ENCODE measurements at places on chromosomes 6 and 20.
A peak's percentile ranks its signal among the peaks of the same experiment; 100 is the strongest.

DNA sequence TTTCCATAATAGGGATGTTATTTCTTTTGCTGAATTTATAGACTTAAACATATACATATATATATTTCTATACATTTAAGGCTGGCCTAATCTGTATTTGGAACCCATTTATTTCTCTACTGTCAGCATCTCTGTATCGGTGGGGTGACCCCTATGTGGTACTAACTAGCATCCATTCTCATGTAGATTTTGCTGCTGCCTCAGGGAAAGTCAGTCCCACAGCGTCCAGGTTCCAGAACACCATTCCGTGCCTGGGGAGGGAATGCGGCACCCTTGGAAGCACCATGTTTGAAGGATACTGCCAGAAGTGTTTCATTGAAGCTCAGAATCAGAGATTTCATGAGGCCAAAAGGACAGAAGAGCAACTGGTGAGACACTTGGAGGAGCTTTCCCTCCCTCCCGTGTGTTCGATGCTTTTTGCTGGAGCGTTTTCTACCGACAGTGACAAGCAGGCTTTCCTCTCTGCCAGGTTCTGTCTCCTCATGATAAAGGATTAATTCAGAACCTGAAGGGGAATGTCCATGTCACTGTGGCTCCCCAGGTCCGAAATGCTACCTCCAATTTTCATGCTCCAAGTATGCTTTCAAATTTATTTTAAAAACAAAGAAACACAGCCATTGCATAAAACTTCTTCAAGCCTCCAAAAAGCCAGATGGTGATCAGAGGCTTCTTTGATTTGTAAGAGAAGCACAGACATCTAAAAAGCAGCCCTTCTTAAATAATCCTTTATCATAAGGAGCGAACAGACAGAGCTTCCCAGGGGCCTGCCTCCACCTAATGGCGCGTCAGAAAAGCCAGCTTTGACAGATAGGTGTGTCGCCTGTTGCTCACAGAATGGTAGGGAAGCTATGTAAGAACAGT lies 13.1 kb downstream of the TNFAIP3 start:
- DNase-seq: no peak

DNA sequence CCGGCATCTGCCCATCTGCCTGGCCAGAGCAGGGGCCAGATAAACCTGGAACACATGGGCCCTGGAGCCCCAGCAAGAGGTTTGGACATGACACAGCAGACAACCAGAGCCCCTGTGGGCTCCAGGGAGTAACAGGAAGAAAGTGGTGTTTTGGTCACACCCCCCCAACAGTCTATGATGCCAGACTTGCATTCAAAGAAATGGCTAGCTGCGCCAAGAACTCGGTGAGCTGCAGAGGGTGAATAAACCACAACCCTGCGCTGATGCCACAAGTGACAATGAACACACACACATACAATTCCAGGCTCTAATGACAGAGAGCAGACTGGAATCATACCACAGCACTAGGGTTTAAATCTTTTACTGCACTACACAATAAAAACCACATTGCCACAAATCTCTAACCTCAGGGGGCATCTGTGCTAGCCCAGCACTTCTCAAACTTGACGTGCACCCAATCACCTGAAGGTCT lies 34.0 kb downstream of the TRERF1 start:
- no peak for DNase-seq

DNA sequence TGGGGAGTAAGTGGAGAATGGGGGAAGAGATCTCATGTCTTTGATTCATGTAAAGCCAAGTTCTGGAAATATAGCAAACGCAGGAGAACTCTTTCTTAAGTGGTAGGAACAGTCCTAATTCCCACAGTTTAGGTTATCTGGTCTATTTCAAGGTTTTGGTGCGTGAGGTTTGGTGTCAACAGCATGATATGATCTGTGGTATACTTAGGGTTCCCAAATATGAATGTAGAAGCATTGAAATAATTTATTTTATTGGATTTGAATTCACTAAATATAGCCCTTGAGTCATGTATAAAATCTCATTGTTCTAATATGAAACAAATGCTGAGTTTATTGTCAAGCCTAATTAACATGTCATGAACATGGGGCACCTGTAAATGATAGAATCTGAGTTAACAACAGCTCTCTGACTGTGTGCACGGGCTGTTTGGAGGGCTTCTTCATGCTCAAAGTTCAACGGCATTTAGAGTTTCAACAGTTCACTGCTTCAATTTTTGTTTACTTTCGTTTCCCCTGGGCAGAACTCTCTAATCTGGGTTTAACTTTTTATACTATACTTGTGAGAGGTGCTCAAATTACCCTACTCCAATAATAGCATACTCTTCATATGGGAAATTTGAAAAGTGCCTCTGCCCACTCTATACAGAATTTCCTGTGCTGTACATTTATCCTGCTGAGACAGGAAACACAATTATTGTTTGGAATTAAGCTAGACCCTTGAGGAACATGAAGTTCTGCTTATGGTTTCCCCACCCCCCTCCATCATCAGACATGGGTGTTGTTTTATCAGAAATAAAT lies 236.3 kb upstream of the ZNF217 start:
- no peak for DNase-seq

DNA sequence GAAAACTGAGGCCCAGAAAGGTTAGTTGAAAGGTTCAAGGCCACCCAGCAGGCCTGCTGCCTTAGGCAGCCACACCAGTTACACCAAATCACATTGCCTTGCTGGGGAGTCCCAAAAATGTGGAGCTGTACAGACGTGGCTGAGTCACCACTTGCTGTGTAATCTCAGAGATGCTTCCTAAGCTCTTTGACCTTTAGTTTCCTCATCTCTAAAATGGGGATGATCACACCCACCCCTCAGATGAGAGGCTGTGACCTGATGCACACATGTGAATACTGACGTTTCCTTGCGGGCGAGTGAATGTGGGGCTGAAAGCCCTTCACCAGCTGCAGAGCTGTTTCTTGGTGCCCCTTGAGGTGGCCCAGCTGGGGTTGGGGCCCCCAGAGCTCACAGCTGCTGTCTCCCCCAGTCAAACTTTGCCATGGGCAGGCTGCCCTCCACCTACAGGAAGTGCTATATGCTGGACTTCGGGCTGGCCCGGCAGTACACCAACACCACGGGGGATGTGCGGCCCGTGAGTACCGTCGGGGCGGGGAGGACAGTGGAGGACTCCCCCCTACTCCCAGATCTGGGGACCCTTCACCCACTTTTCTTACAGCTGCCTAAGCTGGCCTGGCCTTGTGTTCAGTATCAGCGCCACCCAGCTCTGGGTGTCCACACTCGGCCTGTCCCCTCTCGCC lies 11.0 kb downstream of the TTBK1 start:
- no peak for DNase-seq

DNA sequence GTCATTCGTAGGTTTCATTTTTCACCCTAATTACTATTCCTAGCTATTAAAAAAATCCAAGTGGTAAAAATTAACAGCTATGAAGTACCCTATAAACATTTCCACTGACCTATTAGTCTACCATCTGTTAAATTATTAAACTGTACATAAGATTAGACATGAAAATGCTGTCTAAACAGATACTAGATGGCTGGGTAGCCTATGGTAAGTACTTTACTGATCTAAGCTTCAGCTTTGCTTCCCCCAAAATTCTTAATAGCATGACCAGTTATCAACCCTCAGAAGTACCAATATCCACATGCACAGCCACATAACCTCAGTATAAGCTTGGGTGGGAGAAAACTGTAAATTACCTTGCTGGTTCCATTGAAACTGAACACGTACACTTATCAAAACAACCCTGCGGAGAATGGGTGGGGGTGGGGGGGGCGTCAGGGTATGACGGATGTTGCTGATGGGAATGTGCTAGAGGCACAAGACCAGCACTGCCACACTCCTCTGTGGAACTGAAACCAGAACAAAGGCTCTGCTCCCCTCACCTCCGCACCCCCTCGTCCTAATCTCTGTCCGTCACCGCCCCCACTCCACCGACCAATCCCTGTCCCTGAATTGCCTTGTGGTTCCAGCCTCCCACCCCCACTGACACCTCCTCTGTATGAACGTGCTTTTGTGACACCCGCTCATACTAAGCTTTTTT lies 45.3 kb downstream of the B4GALT5 start:
- DNase-seq: peak; percentile 17

DNA sequence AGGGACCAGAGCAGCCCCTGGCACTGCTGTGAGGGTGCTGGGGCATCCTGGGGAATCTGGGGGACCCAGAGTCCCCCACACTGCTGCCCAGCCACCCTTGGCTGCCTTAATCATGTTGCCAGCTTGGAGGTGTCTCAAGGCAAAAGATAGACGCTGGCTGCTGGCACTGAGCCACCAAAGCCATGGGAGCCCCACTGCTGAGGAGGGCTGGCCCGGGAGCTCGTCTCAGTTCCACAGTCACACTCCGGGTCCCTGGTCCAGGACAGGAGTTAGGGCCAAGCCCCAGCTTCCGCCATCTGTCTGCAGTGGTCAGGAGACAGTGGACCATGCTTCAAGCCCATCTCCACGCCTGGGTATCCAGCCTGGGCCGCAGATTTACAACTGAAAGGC lies 41.0 kb upstream of the HMGA1 start:
- no peak for DNase-seq

DNA sequence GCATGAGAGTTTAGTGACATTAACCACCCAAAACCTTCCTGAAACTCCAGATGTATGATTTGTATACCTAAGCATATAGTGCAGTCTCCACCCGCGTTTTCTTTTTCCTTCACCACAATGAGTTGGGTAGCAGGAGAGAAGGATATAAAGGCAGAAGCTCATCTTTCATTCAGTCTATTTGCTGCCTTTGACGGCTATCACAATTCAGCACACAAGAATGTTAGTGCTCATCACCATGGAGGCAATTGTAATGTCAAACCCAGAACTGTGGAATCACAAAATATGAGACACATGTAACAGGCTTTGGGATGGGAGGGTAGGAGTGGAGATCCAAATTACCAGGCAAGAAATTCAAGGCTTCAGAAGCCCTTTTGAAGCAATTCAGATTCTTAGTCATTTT lies 17.6 kb downstream of the ZHX3 start:
- DNase-seq: no peak

DNA sequence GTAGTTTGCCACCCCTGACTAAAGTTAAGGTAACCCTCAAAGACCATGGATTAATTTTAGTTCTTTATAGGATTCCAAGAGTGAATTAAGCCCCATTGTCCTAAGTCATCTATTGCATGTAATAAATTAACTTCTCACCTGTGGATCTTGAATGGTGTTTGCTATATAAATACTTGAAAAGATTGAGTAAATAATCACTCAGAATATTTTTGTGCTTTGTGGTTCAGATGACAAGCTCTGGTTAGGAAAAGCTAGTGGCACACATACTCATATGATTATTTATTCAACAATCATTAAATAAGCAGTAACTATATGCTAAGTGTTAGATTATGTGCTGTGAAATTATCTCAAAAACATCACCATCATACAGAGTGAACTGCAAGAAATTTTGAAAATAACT lies 203.2 kb downstream of the OGFRL1 start:
- DNase-seq: no peak

- DNase-seq: no peak
Observed at GRCh38 chr6:103874575-103874974, 985.1 kb downstream of the HACE1 start.

GRCh38 chr6:37141281-37142049 lies 28.5 kb upstream of the PIM1 start:
- DNase-seq: peak; percentile 85

DNA sequence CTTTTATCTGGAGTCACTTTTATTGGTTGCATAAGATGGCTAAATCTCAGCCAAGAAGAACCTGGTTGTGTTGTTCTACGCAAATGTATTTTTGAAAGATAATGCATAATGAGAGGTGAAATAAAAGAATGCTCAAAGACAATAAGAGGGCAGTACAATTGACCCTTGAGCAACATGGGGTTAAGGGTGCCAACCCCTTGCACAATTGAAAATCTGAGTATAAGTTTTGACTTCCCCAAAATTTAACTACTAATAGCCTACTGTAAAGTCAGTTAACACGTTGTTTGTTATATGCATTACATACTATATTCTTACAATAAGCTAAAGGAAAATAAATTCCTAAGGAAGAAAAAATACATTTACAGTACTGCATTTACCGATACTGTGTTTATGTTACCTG lies 5.9 kb downstream of the RNF146 start:
- DNase-seq: no peak

DNA sequence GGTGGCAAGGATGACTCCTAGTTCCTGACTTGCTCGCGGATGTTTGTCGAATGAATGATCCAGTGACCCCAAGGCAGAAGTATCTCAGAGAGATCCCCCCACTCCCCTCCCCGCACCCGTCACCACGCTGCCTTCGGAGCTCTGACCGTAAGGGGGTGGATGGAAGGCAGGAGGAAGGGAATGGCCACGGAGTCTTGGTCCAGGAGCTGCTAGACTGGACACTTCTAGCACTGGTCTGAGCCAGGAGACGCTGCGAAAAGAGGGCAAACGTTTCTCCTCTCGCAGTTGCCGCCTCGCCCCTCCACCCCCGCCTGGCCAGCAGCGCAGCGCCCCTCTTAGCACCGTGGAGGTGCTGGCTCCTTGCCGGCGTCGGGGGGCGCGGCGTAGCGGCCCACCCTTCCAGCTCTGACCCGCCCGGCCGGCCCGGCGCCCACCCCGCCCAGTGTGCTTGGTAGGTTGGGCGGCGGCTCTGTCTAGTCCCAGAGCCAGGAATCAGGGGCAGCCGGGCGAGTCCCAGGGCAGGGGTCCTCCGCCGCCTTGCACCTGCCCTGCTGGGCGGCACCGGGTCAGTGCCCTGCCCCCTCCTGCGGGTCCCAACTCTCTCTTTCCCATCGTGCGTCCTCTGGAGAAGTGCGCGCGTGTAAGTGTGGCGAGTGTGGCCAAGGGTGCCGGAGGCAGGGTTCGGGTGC lies 2.4 kb upstream of the DBNDD2 start:
- peak; percentile 58 for DNase-seq

DNA sequence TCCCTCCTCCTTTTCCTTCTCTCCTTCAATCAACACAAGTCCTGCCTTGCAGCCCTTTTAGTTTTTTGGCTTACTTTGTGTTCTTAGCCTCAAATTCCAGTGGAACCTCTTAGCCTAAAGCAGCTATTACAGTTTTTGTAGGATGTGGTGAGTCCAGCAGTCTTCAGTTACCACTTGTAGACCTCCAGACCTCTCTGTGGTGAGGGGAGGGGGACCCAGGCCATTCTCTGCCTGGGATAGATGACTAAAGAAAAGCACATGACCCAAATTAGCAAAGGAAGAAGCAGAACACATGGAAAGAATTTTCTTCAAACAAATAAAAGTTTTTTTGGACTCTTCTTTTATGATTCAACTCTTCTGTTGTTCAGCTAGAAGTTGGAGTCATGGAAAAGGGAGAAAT lies 246.5 kb downstream of the HAO1 start:
- DNase-seq: no peak

- DNase-seq: no peak
Observed at GRCh38 chr6:40960742-40961430, 78.1 kb downstream of the UNC5CL start.

DNA sequence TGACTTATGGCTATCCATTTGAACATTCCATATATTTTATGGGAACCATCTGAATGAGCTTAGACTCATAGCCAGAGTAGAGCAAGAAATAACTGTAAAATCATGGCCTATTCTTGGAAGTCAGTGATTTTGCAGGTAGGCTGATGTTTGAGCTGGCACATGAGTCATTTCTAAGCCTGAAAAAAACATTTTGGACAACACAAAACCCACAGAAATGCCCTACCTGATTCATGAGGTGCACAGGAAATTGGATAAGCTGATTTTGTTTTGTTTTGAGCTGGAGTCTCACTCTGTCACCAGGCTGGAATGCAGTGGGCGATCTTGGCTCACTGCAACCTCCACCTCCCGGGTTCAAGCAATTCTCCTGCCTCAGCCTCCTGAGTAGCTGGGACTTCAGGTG lies 443.0 kb downstream of the PKHD1 start:
- DNase-seq: no peak

- no peak for DNase-seq
Observed at GRCh38 chr20:24648919-24649318, 179.5 kb downstream of the SYNDIG1 start.
